G401 (cell line): ENCODE measurements at places on chromosomes 2 and 18.

GRCh38 chr2:159971365-159972152 is 90.9 kb downstream of the PLA2R1 start:
- peak; percentile 29 for DNase-seq

DNA sequence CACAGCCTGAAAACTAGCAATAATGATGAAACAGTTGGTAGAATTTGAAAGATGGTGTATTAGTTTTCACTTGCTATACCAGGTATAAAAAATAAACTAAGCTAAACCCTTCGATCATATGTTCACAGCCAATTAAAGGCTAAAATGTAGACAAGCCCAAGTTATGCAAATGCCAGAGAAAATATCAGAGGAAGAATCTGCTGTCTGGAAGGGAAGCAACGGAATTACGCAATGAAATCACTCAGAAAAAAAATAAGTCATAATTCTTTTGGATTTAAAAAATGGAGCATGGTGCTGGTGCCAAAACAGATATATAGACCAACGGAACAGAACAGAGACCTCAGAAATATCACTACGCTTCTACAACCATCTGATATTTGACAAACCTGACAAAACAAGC is 108.3 kb downstream of the ARL4C start:
- no peak for DNase-seq

- no peak for DNase-seq
These were observed 77.5 kb upstream of the SERTAD2 start for GRCh38 chr2:64731263-64731643.

DNA sequence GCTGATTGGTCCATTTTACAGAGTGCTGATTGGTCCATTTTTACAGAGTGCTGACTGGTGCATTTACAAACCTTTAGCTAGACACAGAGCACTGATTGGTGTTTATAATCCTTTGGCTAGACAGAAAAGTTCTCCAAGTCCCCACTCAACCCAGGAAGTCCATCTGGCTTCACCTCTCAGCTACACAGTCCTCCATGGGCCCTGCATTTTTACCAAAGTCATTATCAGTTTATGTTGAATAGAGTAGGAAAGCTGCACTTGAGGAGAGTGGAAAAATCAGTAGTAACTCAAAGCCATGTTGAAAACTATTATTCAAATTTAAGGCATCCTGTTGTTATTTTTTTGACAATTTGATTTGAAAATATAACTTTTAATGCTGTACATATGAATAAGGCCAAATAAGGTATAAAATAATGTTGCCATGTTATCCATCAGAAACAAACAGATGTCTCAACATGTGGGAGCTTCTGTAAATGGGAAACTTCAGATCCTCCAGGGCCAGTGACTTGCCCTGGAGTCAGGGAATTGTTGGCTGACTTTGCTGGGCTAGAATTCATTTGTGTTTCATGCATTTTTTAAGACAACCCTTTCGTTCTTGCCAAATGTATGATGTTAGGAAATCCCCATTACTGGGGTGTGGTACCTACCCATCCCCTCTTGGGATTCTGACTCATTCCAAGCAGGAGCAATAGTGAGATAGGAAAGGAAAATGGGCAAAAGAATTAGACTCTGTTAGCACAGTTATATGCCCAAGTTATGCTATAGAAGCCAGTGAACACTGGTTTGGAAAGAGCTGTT is 37.8 kb upstream of the CCDC195 start:
- DNase-seq = no peak

DNA sequence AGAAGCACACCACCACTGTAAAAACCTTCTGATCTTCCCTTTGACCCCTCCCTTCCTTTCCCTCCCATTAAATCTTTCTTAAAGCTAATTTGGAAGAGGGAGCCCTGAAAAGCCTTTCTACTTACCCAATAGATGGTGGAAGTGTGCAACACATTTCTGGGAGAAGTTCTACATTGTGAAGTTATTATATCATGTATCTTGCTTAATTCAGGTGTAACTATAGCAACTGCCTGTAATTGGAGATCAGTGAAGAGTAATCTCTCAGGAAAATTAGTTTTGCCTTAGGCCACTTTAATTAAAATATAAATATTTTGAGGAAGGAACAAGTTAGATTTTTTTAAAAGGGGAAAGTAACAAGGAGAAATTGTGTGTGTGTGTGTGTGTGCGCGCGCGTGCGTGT is 266.0 kb downstream of the SH3BP4 start:
- DNase-seq = no peak

GRCh38 chr18:2843146-2843545 is 3.7 kb upstream of the EMILIN2 start:
- DNase-seq = no peak

GRCh38 chr18:408367-408766 is 92.1 kb downstream of the COLEC12 start:
- DNase-seq = no peak

- no peak for DNase-seq
These were observed 14.1 kb downstream of the ZNF407 start for GRCh38 chr18:74611765-74612164.

- no peak for DNase-seq
These were observed 639.7 kb downstream of the NR4A2 start for GRCh38 chr2:155692856-155693255.
